Stimulated activated CD4-positive, alpha-beta T cell treated with anti-CD3 and anti-CD28 coated beads, Interleukin-15, amount 100 ng/mL, for 1 hour (primary cell): ENCODE measurements at places on chromosomes 1 and 21.

GRCh38 chr1:90127288-90127953 is 132.5 kb downstream of the ZNF326 start:
- no peak for DNase-seq

- DNase-seq, result no peak
Measured at GRCh38 chr1:161721738-161722343, 497 bp downstream of the FCRLB start.

DNA sequence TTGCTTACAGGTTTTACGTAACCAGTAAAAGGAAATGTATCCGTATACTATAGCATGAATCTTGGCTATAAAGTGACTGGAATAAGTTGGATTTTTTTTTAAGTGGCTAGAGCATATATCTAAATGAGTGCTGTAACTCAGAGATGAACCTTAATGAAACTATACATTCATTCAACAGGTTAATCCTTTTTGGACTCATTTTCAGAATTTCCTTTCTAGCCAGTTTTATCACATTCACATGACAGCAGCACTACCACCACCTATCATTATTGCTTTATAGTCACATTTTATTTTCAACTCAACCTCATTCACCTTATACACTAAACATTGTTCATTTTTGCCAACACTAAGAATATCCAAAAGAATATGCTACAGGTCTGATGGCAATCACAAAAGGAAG is 30.6 kb downstream of the FRRS1 start:
- DNase-seq, result no peak

DNA sequence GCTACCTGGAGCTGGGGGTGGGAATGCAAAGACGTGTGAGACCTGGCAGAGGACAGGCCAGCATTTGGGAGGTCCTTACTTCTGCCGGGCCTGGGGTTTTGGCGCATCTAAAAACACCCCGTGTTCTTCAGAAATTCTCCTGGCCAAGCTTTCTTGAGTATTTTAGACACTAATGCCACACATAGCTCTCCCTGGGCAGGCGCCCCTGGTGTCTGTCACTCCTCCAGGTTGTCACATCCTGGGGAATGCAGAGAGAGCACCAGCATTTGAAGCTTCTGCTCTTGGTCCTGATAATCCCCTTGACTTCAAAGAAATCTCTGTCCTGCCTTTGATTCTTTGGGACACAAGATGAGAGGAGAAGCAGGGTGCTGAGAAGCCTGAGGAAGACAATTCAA is 6.0 kb downstream of the CAPN9 start:
- no peak for DNase-seq

- DNase-seq, result peak; percentile 22
Measured at GRCh38 chr1:181396171-181396670, 87.1 kb upstream of the CACNA1E start.

GRCh38 chr1:175192111-175192629 is 406 bp downstream of the KIAA0040 start:
- DNase-seq, result no peak

DNA sequence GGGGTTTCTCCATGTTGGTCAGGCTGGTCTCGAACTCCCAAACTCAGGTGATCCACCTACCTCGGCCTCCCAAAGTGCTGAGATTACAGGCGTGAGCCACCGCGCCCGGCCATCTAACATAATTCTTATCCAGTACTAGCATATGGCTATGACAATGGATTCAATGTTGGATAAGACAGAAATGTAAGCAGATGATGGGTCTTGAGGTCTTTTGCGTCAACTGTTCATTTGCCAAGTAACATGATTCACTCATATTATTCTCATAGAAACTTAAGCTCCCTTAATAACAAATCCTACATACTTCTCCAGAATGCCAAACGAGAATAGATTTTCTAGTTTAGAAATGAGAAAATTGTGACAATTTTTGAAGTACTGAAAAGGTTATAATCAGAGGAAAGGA is 170.3 kb downstream of the RGS7 start:
- no peak for DNase-seq

DNA sequence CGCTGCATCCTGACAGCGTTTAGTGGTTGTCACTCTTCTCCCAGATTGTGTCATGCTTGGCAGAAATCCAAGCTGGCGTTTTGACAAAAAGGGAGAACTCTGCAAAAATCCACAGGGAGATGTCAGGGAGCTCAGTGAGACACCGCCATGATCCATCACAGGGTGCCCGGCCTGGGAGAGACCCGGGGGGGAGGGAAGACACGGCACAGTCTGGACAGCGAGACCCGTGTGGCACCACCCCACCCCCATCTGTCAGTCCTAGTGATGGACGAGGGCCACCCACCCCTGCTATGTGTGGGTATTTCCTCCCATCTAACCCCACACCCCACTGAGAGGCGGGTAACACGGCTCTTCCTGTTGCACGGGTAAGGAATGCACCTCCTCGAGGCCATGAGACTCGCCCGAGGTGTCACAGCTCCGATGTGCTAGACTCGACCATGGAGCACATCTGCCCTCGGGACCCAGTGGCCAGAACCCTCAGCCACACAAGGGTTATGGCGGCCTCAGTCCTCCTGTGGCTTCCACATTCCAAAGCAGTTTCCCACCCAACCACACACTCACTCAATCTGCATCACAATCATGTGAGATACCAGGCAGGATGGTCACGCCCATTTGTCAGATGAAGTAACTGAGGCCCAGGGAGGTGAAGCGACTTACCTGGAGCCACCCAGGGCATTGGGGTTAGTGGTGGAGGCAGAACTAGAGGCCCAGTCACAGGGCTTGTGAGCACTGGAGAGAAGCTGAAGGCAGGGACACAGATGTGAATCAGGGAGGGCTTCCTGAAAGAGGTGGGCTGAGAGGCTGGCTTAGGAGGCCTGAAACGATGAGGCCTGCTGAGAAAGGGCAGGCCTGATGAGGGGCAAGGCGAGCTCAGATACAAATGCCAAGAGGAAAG is 688.5 kb downstream of the MATN1 start:
- DNase-seq, result no peak

DNA sequence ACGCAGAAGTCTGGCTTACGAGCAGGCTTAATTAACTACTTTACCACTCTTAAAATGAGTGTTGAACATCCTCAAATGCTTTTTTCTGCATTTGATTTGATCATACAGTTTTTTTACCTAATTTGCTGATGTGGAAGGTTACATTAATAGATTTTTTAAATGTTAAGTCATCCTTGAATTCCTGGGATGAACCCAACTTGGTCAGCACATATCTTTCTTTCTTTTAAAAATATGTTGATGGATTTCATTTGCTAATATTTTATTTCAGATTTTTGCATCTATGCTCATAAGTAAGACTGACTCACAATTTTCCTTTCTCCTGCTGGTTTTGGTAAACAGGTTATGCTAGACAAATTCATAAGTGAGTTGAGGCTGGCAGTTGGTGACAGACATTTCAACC is 82.9 kb downstream of the LHX4 start:
- no peak for DNase-seq

GRCh38 chr1:42730988-42731387 is 9.0 kb downstream of the CLDN19 start:
- no peak for DNase-seq

- DNase-seq, result no peak
Measured at GRCh38 chr1:56897150-56898004, 42.8 kb downstream of the C8A start.

GRCh38 chr1:11654939-11655808 is 497 bp downstream of the FBXO44 start:
- no peak for DNase-seq

DNA sequence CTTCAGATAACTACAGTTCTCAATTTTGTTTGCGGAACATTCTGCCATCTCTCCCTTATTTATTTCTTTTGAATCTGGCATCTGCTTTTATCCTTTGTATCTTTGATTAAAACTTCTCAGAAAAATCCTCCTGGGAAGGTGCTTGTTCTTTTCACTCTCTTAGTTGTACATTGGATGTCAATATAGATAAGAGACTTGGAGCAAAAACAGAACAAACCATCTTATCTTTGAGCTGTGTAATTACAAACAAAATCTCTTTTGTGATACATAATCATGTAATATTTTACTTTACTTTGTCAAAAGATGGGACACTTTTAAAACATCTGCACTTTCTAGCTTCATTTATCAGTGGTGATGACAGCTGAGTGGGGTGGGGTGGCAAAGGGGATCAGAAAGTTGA is 307.2 kb upstream of the LYPLAL1 start:
- DNase-seq, result no peak

GRCh38 chr1:247843411-247843810 is 1.7 kb upstream of the OR11L1 start:
- no peak for DNase-seq

DNA sequence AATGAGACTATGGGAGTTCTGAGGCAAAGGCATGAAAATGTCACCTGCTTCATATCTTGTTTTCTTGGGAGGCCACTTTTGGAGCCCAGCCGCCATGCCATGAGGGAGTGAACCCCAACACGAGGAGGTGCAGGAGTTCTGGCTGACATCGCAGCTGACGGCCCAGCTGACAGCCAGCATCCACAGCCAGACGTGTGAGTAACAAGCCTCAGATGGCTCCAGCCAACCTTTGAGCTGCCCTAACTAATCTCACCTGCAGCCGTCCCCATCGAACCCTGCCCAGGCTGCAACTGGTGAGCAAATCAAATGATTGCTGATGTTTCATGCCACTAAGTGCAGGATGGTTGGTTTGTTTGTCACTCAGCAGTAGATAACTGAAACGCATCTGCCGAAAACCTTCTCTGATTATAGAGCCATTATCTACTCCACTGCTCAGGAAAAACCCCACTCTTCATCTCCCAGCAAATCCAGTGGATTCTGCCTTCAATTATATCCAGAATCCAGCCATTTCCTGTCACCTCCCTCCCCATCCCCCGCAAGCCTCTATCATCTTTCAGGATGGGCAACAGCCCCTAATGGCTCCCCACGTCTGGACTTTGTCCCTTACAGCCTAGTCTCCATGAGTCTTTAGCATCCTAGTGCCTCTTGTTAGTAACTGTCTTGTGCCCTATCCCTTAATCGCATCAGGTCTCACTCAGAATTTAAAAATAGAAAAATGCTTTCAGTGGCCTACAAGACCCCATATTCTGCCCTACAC is 18.5 kb upstream of the RAB4A start:
- no peak for DNase-seq

GRCh38 chr1:55931081-55931940 is 648.1 kb downstream of the PLPP3 start:
- no peak for DNase-seq

GRCh38 chr1:209808059-209808581 is 2.2 kb upstream of the IRF6 start:
- no peak for DNase-seq
